ENCODE measurements at places on chromosomes 16 and 17.

- no peak for DNase-seq
These were observed 56.0 kb downstream of the ABAT start for GRCh38 chr16:8730335-8730915.

DNA sequence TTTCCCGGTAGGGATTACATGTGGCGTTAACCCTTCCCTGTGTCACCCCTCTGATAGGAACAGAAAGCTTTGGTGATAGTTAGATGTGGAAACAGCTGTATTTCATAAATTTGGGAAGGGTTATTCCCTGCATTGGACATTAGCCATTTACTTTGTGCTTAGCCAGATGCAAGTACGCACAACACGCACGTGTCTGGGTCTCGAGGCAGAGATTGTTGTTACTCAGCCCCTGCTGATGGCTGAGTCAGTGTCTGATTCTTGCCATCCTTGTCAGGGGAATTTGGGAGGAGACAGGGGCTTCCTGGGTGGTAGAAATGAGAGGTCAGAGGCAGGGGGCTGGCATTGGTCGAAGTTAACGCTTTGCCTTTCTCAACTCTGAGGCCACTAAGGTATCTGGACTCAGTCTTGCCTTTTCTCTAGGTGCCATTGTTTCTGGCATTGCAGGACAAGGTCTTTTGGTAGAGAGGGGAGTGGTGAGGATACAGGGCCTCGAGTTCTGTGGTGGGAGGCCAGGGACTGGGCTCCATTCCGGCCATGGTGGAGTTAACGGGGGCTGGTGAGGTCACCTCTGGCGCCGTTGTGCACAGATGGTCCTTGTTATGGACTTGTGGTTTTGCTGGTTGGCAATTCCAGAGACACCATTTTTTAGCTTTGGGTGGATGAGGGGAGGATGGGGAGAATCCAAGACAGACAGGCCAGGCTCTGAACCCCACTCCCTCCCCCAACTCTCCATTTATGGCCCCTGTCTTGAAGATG lies 8.2 kb downstream of the MMP2 start:
- DNase-seq: no peak

DNA sequence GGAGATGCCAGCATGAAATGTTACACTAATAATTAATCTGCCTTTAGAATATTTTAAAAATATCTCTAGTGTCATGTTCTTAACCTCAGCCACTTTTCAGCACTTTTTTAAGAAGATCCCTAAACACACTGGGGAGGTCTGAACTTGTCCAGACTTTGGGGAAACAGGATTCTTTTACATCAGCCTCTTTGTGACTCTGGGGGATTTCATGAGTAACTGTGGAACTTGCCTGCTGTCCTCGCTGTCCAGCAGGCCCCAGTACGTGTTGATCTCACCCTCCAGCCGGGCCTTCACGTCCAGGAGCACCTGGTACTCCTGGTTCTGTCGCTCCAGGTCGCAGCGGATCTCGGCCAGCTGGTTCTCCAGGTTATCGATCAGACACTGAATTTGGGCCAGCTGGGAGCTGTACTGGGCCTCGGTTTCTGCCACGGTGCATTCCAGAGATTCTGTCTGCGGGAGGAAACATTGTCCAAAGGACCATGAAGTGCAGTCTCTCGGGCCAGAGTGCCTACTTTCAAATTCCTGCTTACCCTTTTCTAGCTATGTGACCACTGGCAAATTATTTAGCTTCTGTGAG lies 5.5 kb downstream of the KRT40 start:
- no peak for DNase-seq

GRCh38 chr17:59688008-59688407 lies 19.2 kb downstream of the PTRH2 start:
- DNase-seq: no peak

- DNase-seq: no peak
These were observed 77.6 kb downstream of the CMIP start for GRCh38 chr16:81522108-81522701.

GRCh38 chr17:50364715-50365114 lies 8.3 kb downstream of the MRPL27 start:
- no peak for DNase-seq

DNA sequence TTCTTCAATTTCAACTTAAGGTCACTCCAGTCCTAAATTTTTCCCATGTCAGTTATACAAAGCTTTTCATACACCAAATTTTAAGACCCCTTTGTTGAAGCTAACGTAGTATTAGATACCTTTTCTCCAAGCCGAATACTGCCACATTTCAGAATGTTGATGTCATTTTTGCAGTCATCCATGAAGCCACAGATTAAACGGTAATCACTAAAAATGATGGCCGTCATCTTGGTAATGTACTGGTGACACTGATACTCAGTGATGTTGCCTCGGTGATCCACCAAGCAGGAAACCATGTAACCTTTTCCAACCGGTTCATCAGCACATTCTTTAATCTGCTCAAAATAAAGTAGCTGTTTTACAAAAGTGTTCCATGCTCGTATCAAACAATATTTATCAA lies 82.1 kb upstream of the CLEC18B start:
- DNase-seq: no peak

- no peak for DNase-seq
These were observed 37.6 kb upstream of the DHRS7B start for GRCh38 chr17:21089145-21089544.

DNA sequence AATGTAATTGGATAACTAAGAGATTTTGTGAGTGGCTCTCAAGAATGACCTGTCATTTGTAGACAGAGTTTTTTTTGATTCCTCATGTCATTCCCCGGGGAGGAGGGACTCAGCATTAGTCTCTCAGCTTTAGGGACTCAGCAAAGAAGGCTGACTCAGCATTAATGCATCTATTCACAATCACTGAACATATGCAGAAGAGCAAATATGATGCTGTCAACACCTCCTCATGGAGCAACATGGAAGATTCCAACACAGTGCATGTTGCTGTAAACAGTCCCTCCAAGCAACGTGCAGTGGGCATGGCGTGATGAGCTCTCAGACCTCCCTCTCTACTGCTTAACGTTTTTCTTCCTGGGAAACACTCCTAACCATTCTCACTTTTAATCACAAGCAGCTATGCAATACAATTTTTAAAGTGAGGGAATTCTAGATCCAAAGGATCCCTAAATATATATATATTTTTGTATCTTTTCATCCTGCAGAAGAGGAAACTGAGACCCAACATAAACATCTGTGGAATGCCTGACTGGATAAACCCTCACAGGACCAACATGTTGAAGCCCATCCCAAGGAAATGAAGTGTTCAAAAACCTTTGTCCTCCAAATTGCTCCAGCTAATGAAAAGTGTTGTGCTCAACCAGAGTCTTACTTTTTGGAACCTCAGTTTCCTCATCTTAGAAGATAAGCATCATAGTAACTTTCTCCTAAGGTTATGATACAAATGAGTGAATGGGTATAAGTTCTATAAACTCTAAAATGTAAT lies 38.9 kb downstream of the TMEM100 start:
- no peak for DNase-seq

- DNase-seq: no peak
These were observed 13.2 kb upstream of the SPN start for GRCh38 chr16:29649588-29650494.

DNA sequence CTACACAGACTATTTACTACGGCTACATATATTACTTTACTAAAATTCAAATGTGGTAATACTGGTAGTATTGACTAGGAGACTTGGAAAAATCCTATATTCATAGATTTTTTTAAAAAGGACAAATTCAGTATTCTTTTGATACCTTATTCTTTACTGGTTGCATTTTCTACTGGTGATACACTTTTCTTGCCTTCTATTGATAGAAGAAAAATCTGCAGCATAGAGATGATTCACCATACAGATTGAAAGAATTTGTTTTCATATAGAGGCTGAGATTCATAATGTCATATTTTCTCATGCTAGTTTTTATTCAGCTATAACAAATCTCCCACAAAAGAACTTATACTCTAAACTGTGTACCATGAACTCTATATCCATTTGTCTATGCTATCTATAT lies 195.4 kb upstream of the C17orf78 start:
- no peak for DNase-seq

DNA sequence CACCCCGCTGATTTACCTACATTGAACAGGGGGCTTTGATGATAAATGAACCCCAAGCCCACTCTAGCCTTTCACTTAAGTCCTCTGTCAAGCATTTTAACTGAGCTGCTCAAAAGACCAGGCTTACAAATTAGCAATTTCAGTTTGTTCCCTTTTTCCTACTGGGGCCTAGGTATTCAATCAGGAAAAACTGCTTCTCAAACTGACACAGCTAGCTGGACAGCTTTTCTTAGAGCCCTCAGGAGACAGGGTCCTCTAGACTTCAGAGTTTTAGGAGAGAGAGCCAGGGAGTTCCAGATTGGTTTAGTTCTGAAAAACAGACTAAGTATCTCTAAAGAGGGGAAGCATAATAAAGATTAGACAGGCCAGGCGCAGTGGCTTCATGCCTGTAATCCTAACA lies 6.2 kb upstream of the HEXIM2 start:
- DNase-seq: no peak

- no peak for DNase-seq
These were observed 76.1 kb downstream of the TNRC6C start for GRCh38 chr17:78034429-78035091.

GRCh38 chr17:31583772-31584356 lies 192.4 kb downstream of the RAB11FIP4 start:
- DNase-seq: no peak

DNA sequence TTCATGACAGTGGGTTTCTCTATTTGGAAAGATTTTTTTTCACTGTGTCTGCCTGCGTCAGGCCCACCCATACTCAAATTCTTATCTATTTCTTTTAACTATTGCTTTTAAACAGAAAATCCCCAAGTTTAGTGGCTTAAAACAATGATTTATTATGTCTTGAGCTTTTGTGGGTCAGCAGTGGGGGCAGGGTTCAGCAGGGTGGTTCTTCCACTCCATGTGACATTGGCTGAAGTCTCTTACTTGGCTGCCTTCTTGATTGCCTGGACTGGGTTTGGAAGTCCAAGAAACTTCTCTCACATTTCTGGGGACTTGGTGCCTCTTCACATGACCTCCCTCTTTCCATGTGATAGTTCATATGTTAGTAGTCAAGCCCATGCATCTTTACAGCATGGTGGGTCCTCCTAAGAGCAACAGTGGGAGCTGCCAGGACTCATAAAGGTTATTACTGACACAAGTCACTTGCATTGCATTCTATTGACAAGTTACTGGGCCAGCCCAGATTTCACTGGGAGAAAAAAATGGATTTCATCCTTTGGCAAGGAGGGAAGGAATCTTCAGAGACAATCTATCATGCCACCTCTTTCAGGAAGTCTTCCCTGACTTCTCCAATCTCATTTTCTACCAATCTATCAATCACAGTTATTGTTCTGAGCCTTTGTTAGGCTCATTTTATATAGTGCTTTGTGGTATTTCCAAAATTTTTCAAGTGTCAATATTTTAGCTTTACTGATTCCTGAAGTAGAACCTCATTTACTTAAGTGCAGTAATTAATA lies 436.1 kb downstream of the XYLT1 start:
- DNase-seq: no peak

GRCh38 chr16:30381291-30382041 lies 895 bp downstream of the SEPTIN1 start:
- DNase-seq: no peak

DNA sequence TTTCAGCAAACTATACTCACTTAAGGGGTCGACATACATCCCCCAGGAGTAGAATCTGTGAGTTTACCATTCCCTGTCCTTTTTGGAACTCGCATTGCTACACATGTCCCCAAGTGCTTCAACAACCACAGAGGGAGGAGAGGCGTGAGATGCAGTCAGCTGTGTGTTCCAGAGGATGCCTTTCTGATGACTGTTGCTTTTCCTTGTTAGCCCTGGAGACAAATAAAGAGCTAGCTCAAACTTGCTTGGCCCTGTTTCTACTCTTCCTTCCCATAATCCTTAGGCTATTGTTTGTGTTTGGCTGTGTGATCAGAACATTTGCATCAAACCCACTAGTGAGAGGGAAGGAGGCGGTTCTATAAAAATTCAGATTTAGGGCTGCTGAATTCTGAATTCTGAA lies 264.0 kb downstream of the ENGASE start:
- no peak for DNase-seq

- DNase-seq: no peak
These were observed 78.2 kb upstream of the MON1B start for GRCh38 chr16:77112746-77113145.
